ENCODE measurements at places on chromosomes 13 and 19.

DNA sequence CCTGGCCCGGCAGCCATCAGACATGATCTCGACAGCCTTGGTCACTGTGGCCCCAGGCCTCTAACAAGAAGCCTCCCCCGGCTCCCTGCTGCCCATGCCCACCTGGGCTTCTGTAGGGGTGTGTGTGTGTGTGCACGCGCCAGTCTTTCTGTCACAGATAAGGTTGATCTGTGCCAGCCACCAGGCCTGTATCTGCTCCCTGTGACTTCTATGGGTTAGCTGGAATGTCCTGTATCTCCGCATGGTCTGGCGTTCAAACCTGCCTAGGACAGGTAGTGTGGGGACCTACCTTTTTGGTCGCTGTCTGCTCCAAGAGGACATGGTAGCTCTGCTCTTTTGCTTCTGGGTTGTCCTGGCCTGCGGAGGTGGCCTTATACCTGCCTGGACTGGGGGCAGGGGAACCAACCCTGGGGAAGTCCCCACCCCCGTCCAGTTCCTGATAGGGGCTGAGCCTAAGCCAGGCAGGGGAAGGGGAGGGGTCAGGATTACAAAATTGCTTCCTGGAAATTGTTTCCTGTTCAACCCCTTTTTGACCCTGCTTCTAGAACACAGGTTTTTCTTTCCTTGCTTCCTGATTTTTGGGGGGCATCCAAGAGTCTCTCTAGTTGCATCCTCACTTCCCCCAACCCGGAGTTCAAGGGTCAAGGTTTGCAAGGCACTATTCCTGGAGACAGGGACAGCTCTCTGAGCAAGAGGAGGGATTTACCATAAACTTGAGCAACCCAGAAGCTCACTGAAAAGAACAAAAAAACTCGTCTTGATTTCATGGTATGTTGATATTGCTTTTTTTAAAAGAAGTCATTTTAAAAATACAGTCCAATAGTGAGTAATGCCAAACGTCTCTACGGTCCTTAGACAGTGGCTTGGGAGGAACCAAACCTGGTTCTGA lies at the start of gene LRG1:
LRG1 (minus strand) TSS at position 344 of the 889 bp plus-strand sequence; CDS start at position 321, 23 bp downstream.
- DNase-seq, result no peak

DNA sequence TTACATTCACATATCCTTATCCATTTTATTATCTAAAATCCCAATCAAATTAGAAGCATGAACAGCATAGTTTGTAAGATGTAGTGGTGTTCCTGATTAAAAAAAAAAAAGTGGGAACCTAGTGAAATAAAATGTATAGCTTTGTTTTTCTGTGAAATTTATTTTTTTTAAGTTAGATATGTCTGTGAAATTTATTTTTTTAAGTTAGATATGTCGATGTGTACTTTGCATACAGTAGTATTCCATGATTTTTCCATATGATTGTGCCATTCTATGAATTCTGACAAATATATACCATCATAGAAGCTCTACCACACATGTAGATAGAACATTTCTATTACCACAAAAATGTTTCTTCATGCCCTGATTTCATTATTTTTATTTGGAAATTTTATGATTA lies 6.0 kb upstream of the MAB21L1 start:
- DNase-seq, result no peak

DNA sequence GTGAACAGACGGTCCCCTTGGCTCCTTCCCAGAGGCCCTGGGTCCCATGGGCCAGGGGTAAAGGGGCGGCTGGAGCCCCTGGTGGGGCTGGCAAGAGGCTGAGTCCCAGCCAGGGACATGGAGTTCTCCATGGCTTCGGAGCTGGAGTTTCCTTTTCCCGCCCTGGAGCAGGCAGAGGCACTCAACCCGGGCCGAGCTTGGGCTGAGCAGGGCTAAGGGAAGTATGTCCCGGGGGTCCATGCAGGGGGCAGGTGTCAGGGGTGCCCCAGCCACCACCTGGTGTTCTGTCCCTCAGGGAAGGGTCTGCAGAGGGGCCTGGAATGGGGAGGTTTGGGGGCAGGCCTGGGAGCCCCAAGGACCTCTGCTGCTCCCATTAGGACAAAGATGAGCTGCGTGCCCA lies 54.0 kb upstream of the TPM4 start:
- no peak for DNase-seq

DNA sequence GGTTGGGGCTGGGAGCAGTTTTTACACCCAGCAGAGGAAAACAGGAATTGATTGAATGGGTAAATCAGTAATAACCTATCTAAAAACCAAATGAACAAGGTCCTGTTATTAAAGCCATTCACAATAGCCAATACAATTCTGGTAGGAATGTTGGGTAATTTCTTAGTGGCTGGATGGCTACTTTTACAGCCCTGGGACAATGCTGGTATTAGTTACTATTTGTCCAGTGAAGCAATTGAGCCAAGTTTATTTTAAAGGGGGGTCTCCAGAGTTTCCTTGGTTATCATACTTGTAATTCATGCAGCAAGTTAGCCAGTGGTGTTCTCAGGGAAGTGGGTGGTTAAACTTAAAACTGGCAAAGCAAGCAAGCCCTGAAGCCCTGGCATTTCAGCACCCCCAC lies 92.3 kb upstream of the STARD13 start:
- no peak for DNase-seq

GRCh38 chr13:64272681-64273080 lies 2857.0 kb upstream of the PCDH20 start:
- DNase-seq, result no peak

DNA sequence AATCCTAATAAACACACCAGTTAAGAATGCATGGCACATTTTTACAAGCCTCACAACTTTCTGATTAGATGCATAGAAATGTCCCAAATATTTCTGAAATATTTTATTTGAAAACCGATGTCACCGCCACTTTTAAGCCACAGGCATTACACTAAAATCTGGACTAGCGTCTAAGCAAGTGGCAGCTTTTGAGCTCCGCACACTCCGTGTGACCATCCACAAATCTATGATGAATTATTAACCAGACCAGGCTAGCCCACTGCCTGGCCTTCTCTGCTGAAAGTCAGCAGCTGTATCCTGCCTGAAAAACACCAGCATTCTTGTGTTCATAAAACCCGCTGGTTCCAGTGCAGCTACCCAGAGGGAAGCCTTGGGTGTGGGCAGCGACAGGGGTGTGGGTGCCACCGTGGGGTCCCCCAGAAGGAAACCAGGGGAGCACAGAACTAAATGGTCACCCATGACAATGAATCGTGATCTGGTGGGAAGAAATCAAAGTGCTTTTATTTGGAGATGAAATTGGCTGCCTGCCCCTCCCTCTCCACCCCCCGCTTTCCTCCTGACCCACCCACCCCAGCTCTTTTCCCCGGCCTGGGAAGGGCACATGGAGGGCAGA lies 13.8 kb downstream of the RASA3 start:
- DNase-seq, result no peak

DNA sequence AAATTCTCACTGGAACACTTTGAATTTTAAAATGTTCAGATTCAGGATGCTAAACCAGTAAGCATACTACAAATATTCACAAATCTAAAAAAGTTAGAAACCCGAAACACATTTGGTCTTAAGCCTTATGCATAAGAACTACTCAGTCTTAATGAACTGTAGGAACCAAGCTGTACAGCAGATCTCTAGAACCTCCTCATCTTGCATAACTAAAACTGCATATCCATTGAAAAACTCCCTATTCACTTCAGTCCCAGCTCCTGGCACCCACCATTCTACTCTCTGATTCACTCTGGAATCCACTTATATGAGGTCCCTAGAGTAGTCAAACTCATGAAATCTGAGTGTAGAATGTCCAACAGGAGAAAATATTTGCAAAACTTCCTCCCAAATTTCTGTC lies 65.6 kb upstream of the CEACAM8 start:
- no peak for DNase-seq

- no peak for DNase-seq
Observed at GRCh38 chr13:54511366-54511765, 1482.8 kb downstream of the OLFM4 start.

GRCh38 chr13:80501556-80501955 lies 160.6 kb upstream of the SPRY2 start:
- no peak for DNase-seq

DNA sequence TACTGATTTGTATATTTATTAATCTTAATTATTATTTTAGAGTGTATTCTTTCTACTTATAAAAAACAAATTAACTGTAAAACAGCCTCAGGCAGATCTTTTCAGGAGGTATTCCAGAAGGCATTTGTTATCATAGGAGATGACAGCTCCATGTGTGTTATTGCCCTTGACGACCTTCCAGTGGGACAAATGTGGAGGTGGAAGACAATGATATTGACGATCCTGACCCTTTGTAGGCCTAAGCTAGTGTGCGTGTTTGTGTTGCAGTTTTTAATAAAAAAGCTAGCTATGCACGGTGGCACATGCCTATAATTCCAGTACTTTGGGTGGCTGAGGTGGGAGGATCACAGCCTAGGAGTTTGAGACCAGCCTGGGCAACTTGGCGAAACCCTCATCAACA lies 46.7 kb downstream of the NDFIP2 start:
- DNase-seq, result no peak

GRCh38 chr13:80341756-80342370 lies 937 bp upstream of the SPRY2 start:
- DNase-seq, result no peak

- DNase-seq, result no peak
Observed at GRCh38 chr19:45187421-45188100, 9.0 kb downstream of the BLOC1S3 start.

- DNase-seq, result no peak
Observed at GRCh38 chr13:20465218-20465879, 60.3 kb downstream of the CRYL1 start.

- no peak for DNase-seq
Observed at GRCh38 chr19:45920458-45920857, 5.9 kb upstream of the NANOS2 start.

DNA sequence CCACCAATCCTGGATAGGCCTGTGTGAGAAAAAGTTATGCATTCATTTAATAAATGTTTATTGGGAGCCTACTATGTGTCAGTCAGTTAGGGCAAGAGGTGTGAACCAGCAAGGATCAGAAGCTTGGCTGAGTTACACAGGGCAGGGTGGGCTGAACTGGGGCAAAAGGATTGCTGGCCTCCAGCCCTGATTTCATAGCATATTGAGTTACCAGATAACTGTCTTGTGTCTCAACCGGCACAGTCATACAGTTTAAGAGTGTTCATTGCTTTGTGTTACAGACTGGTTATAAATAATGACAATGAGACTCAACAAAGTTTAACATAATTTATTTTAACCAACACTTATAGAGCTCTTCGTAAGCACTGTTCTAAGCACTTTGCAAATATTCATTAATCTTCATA lies 253.8 kb downstream of the DLEU7 start:
- DNase-seq, result no peak

GRCh38 chr19:41694196-41694595 lies 6.1 kb upstream of the CEACAM7 start:
- no peak for DNase-seq

DNA sequence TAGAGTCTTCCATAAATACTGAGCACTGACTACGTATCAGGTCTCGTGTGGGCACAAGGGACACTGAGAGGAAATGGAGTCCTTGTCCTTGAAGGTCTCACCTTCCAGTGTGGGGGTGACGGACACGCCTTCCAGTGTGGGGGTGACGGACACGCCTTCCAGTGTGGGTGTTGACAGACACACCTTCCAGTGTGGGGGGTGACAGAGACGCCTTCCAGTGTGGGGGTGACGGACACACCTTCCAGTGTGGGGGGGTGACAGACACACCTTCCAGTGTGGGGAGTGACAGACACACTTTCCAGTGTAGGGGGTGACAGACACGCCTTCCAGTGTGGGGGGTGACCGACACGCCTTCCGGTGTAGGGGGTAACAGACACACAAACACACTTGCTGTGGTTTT lies 14.3 kb upstream of the EDDM13 start:
- no peak for DNase-seq

- no peak for DNase-seq
Observed at GRCh38 chr19:19461306-19461670, 54.1 kb downstream of the TSSK6 start.

DNA sequence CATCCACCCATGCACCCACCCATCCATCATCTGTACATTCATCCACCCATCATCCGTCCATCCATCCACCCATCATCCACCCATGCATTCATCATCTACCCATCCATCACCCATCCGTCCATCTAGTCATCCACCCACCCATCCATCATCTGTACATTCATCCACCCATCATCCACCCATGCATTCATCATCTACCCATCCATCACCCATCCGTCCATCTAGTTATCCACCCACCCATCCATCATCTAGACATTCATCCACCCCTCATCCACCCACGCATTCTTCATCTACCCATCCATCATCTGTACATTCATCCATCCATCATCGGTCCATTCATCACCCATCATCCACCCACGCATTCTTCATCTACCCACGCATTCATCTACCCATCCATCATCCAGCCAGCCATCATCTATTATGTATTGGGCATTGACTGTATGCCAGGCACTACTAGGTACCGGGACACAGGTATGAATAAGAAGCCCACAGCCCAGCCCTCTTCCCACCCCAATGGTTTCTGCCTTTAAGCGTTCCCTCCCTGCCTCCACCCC lies 16.7 kb upstream of the GALP start:
- DNase-seq, result no peak

DNA sequence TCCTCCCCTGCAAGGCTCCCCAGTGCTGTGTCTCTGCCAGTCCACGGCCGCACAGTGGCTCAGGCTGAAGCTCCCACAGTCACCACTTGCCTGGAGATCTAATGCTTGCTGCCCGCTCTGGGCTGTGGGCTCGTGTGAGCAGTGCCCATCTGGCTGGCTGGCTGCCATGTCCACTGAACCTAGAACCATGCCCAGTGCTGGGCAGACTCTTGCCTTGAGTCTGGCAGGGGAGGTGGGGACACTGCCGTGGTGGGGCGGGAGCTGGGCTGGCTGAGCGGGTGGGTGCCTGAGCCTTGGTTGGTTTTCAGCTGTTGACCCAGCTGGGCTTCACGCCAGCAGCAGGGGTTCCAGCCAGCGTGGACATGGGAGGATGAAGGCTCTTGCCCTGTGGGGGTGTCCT lies 52.3 kb downstream of the CRTC1 start:
- DNase-seq, result no peak

DNA sequence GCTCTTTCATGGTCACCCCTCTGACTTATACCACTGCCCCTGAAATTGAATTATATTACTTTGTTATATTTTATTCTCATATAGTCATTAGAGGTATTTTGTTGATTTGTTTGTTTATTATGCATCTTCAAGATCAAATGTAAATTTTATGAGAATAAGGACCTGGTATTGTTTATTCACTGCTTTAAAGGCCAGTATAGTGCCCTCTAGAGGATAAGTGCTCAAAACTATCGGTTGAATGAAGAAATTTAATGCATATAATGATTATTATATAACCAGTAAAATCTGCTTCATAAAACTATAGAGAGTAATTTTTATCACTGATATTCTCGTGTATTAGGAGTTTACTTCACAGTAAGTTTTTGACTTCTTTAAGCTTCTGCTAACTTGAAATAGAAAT lies 1401.9 kb downstream of the SLITRK1 start:
- DNase-seq, result no peak

DNA sequence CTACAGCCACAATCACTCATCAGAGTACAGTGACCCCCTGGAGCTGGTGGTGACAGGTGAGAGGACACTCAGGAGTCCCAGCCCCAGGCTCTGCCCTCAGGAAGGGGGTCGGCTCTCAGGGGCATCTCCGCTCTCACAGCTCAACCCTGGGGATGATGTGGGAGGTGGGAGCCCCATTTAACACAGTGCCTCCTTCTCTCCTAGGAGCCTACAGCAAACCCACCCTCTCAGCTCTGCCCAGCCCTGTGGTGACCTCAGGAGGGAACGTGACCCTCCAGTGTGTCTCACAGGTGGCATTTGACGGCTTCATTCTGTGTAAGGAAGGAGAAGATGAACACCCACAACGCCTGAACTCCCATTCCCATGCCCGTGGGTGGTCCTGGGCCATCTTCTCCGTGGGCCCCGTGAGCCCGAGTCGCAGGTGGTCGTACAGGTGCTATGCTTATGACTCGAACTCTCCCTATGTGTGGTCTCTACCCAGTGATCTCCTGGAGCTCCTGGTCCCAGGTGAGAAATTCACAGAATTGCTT lies 1.0 kb downstream of the LILRA2 start:
- DNase-seq, result no peak

Data from activated CD8-positive, alpha-beta memory T cell treated with anti-CD3 and anti-CD28 coated beads for 24 hours (primary cell).